ENCODE measurements at places on chromosomes 3 and 15.

DNA sequence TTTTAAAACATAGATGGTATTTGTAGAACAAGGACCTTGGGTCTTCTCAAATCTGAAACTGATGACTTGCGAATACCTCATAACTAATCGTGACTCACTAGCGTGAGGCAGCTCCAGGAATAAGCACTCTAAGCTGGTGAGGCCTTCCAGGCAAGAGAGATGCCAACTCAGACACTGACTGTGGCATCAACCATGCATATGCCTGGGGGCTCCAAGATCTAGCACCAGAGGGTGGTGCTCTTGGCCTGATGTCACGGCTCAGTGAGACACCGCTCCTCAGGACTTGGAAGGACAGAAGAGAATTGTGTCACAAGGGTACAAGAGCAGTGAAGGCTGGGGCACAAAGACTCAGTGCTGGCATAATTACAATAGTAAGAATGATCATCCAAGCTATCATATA is 125.0 kb upstream of the TRIM42 start:
- DNase-seq = peak; percentile 73

DNA sequence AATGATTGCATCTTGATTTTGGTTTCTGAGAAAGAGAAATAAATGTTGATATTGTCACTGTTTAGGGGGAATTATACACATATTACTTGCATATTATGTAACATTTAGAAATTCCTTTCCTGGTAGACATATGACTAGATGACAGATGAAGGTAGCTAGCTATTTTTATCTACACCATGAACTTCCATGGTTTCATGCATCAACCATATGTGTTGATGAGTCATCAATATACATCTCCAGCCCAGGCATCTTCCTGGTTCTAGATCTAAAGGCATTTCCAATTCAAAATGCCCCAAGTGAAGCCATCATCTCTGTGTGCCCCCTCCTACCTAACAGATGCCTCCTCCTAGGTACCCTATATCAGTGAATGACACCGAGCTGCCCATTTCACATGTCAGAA is 9.5 kb upstream of the ADAMTSL3 start:
- DNase-seq = no peak

DNA sequence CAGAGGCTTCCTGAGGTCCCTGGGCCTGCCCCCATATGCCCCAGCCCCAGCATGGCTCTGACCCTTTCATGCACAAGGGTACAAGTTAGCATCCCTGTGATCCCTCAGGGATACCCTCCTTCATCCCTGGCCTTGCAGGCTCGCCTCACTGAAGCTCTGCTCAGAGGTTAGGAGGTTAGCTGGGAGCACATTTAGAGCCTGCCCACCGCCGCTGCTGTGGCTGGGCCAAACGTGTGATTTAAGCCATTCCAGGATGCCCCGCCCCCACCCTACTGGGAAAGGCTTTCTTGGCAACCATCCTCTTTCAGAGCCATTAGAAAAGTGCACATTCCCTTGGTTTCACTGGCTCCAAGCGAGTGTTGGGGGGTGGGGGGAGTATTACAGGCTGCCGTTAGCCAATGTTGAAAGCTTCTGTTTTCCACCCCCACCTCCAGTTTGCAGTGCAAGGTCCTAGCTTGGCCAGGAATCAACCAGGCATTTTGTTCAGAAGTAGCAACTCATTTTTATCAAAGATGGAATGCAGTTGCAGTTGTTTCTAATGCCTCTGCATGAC is 6.3 kb upstream of the HES1 start:
- no peak for DNase-seq

- peak; percentile 58 for DNase-seq
Observed at GRCh38 chr3:172140499-172141391, 101.4 kb downstream of the FNDC3B start.

DNA sequence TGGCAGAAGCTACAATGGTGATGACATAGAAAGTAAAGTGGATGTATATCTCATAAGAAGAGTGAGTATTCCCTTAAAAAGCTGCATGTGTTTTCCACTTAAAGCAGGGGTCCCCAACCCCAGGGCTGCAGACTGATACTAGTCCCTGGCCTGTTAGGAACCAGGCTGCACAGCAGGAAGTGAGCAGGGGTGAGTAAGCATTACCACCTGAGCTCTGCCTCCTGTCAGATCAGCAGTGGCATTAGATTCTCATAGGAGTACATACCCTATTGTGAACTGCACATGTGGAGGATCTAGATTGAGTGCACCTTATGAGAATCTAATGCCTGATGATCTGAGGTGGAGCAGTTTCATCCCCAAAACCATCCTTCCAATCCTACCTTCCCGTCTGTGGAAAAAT is 126.1 kb upstream of the CMC1 start:
- DNase-seq = no peak

DNA sequence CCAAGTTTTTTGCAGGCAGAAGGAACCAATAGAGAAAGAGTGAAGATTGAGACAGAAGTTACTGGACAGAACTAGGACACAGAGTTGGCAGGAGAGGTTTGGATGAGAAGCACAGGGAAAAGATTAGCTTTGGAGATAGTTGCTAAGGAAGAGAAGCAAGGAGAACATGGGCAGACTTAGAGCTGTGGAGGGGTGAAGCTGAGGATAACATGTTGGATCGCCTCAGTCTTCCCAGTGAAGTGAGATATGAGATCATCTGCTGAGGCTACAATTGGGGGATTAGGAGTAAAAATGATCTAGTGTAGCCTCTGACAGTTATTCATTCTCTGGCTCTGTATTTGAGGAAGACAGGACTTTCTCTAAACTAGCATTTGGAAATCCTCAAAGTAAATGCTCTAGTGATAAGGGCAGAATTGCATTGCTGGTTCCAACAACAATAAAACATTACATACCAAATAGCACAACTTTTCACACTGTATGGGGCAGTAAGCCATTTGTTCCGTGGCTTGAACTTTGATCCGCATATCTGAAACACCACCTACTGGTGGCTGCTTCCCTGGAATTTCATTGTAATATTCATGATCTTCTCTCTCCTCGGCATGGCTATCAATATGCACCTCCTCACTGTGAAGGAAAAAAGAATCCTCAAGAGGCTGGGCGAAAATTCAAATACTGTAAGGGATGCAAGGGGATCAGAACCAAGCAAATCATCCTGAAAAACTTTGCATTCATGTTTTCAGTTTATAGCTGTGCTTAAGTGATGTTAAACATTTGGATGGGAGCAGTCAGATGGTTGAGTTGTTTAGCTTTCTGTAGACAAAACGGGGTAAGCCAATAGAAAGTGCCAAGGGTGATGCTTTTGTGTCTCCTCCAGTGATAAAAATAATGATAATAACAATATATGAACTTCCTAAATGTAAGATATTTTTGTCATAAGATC is 22.2 kb upstream of the EID1 start:
- DNase-seq = no peak

DNA sequence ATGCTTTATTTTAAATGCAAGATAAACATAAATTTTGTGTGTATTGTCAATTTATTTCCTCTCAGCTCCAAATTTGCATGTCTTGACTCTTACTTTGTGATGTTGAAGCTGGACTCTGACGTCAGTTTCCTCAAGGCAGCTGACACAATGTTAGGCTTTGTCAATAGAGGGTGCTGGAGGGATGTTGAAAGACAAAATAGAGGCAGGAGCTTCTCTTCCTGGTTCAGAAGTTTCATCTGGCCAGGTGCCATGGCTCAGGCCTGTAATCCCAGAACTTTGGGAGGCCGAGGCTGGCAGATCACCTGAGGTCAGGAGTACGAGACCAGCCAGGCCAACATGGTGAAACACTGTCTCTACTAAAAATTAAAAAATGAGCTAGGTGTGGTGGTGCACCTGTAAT is 408.6 kb downstream of the GBE1 start:
- DNase-seq = no peak

Data from T1000 (cell line).